ENCODE measurements at places on chromosomes 3 and 15.
A peak's percentile ranks its signal among the peaks of the same experiment; 100 is the strongest.

DNA sequence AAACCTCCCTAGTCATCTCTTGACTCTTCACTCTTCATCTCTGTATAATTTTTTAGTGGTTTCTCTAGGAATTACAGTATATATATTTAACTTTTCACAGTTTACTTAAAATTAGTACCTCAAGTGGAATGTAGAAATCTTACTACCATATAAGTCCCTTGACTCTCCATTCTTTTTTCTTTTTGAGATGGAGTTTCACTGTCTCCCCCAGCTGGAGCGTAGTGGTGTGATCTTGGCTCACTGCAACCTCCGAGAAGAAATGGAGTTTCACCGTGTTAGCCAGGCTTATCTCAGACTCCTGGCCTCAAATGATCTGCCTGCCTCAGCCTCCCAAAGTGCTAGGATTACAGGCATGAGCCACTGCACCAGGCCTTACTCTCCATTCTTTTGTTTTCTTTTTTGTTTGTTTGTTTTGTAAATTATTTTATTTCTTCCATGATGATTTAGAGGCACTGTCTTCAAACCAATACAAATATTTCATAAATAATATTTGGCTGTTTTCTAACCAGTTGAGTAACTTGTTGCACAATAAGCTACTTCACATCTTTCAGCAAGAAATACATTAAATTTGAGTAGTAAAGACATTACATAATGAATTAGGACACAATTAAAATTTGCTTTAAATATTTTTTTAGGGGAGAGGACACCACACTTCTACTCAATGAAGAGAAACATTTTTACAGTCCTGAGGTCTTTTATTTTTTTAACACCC, 144.8 kb downstream of the RBPMS2 start:
- no peak for DNase-seq

- no peak for DNase-seq
Observed at GRCh38 chr3:186825872-186826409, 16.6 kb upstream of the ADIPOQ start.

GRCh38 chr3:18656410-18656809, 231.3 kb upstream of the SATB1 start:
- DNase-seq = no peak

DNA sequence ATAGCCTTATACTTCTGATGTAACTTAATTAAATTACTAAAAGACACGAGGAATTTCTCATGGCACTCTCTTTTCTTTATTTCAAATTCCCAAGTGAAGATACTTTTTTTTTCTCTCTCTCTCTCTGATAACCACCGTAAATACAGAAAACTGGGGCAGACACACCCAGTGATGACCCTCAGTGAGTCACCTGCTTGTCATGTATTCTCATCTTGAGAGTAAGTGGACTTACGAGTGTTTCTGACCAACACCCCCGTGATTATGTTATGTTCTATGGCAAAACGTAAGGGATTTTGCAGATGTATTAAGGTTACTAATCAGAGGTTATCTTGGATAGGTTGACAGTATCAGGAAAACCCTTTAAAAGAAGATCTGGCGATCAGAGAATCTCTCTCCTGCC, 348.8 kb upstream of the ZNF717 start:
- DNase-seq = peak; percentile 54

DNA sequence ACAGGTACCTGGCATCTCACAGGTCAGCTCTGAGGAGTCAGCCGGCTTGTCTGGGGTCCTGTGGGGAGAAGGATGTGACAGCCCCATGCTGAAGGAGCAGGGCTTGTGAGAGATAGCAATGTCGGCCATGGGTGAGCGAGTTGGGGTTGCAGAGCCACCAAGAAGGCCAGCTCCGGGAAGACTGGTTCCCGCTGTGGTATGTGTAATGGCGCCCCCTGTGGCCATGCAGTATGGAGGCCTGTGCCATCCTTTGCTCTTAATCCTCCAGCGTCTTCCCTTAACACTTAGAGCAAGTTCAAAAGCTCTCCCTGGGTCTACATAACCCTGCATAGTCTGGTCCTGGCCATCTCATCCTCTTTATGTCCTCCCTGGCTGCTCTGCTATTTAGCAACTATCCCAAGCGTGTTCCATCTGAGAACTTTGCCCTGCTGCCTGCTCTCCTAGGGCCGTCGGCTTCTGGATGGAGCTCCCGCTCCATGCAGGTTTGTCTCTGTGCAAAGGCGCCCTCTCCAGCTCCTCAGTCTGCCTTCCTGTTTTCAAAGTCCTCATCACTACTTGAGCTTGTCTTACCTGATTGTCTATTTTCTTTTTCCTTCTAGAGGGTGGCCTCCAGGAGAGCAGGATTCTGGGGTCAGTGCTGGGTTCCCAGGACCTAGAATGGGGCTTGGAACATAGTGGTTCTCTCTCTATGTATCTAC, 40.8 kb upstream of the IQCF6 start:
- no peak for DNase-seq

GRCh38 chr15:58771621-58772250, 634 bp downstream of the MINDY2 start:
- peak; percentile 52 for DNase-seq

DNA sequence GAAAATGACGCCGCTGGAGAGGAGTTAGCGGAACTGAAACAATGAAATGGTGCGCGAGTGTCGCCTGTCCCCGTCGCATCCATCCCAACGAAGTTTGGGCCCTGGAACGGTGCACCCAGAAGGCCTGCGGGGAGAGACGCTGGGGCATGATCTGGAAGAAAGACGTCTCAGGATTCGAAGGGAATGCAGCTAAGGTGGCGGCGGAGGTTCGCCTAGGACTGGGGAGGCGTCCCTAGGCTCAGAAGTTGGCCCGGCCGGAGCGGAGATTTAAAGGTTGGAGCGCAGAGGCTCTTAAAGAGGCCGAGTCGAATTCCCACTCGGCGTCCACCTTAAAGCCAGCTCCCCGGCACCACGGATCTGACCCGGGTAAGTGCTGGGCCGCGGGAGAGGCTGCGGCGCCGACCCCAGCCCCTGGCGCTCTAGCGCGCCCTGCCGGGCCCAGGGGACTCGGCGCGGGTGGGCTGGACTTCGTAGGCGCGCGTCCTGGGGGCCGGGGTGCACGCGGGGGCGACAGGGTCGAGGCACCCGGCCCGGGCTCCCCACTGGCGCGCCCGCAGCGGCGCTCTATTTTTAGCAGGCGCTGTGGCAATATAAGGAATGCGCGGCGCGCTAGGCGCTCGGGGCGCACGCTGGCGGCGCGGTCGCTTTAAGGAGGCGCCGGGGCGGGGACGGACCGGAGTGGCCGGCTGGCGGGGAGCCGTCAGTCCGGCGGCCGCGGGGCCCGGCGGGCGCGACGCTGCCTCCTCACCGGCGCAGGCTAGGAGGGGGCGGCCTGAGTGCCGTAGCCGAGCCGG, at the start of gene MRAS:
MRAS (plus strand) TSS at position 620 of the 794 bp plus-strand sequence. CDS start 24,305 bp downstream, outside the sequence.
- peak; percentile 46 for DNase-seq

GRCh38 chr15:98439523-98439942, 208.8 kb upstream of the IGF1R start:
- no peak for DNase-seq

GRCh38 chr3:9970020-9970652, 16.5 kb downstream of the EMC3 start:
- DNase-seq = no peak

DNA sequence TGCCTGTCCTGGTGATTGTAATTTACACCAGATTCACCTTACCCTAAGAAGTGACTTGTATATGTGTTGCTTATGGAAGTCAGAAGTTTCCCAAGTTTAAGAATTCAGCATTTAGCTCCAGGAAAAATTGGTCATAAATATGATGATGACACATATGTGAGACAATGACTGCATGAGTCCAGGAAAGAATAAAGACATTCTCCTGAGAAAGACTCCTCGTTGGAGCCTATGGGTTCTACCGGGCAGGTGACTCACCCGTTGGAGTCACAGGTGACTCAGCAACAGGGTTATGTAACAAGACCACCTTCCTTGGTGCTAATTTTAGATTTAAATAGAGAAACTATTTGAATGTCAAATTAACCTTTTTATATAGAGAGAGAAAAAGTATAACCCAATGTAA, 662.4 kb downstream of the FHIT start:
- DNase-seq = peak; percentile 30

DNA sequence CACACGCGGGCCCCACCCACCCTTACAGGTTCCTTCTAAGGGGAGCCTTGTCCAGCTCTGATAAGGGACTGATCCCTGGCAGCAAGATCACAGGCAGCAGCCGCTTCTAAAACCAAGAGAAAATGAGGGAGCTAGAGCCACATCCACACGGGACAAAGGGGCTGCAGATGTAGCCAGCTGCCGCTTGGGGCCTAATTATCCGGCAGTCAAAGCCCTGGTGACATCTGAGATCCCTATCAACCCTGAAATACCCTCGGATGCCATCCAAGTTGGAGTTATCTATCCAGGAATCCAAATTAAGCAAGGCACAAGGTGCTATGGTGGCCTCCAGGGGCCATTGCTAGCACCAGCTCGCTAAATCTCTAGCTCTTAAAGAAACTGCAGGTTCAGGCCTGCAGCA, 248.3 kb downstream of the VPS13C start:
- no peak for DNase-seq

DNA sequence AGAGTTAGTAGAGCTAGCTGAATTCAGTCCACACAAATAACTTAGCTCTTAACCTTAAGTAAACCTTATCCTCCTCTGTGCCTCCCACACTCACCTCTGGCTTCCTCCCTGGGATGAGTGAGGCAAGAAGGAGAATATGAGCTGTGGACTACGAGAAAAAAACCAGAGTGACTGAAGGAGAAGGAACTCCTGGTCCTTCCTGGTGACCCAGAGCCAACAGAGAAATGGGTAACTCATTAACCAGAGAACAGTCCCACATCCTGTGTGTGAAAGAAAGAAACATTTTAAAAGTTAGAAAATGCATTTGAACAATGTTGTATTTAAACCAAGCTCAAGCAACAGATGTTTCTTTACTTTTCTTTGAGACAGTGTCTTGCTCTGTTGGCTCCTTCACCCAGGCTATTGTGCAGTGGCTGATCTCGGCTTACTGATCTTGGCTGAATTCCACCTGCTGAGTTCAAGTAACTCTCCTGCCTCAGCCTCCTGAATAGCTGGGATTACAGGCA, 27.5 kb upstream of the FAM81A start:
- no peak for DNase-seq

DNA sequence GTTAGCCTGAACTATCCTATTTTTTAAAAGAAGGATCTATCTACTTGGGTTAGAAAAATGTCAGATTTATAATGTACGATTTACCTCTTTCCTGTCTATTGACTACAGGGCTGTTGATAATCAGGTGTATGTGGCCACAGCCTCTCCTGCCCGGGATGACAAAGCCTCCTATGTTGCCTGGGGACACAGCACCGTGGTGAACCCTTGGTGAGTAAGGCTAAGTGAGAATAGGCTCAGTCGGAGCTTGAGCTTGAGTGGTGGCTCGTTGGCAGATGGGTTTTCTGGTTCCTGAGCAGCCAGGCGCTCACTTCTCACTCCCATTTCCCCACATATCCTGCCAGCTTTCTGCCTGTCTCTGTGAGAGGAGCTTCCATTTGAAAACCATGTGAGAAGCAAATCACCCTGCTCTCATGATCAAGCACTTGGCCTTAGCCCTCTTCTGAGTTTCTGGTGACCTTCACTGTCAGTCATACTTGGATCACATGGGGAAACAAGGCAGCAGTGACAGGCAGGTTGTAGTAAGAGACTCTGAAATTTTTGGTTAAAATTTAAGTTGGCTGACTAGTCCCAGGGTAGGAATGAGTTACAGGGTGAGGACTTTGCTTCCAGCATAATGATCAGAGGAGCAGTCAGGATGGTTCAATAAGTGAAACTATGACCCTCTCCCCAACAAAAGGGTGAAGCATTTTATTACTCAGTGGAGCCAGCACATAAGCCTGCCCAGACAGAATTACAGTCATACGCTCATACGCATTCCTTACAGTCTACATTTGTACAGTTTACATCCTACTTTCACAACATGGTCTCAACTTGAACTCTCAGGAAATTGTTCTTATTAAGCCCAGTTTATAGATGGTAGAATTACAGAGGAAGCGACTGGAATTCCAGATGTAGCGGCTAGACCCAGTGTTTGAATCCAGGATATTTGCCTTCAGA, 18.0 kb downstream of the NIT2 start:
- no peak for DNase-seq

GRCh38 chr3:18898911-18899310, 249.4 kb upstream of the KCNH8 start:
- no peak for DNase-seq

- DNase-seq = no peak
Observed at GRCh38 chr3:148720873-148721272, 23.2 kb downstream of the AGTR1 start.

DNA sequence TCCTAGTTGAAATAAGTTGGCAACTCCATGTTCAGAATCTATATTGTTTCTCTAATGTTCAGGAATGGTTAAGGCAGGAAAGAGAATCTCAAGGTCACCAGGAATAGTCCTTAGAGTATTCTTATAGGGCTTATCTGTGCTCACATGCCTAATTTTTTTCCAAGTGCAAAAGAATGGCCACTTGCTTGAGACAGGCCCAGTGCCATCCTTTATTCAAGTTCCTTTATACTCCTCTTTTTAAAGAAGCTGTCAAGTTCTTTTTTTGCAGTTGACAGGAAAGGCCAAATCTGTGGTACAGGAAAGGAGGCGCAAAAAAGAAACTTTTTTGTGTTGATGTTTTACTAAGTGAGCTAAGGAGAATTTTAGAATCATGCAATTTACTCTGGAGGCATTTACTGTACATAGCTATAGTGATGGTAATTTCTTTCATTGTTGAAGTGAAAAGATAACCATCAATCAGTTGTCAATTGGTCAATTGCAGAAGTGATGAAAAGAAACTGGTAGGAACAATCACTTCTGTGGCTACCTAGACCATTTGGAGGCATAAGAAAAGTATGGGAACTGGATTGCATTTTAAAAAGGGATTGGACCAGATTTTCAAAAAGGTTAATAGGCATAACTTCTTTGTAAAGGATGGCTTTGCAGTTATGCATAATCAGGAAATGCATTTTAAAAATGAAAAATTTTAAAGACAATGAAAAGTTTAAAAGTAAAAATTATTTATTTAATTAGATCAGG, 102.5 kb upstream of the SOX2 start:
- DNase-seq = no peak

GRCh38 chr15:69080295-69081248, 66.1 kb downstream of the NOX5 start:
- peak; percentile 46 for DNase-seq

DNA sequence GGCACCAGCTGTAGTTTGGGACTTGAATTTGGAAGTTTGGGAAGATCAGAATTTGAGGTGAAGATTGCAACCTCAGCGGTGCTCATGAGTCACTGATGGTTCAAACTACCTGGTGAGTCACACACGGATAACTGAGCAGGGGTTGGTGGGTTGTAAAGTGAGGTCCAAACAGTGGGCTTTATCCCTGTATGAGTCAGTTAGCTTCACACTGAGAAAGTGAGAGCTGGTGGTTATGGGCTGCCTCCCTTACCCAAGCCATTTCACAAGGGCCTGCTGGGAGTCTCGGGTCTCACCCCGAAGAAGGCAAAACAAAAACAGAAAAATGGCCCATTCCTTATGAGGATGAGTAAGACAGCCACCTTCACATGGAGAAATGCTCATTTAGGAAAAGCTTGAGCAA, 77.0 kb downstream of the ITGA11 start:
- DNase-seq = peak; percentile 82

DNA sequence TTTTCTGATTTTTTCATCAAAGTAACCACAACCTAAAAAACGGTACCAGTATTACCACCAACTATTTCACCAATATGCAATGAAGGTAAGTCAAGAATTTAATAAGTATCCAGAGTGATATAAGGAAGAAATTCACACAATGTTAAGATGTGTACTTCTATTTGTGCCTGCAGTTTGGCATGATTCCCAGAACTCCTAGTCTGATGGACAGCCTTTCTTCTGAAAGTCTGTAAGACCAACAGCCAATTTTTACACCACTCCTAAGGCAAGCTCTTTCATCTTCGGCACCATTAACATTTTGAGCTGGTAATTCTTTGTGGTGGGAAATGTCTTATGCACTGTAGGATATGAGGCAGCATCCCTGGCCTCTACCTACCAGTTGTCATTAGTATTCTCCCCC, 108.3 kb downstream of the VPS13C start:
- DNase-seq = no peak
